ENCODE measurements at places on chromosomes 4 and X.

DNA sequence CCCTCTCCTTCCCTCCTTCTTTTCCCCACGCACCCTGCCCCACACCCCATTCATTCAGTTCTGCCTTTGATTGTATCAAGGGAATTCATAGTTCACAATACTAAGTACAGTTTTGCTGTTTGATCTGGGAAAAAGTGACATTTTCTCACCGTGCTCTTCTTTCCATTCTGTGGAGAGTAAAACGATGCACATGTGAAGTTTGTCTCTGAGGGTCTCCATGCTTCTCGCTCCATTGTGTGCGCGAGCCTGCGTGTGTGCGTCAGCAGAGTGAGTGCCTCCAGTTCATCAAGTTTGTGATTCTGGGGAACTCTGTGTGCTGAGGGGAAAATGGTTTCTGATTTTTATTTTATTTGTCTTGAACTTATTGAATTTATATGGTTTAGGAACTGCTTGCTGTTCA is 1.9 kb downstream of the STK26 start:
- DNase-seq: no peak

GRCh38 chr4:147847751-147848590 is 116.1 kb downstream of the ARHGAP10 start:
- no peak for DNase-seq

- no peak for DNase-seq
Observed at GRCh38 chr4:107757864-107758476, 37.9 kb upstream of the PAPSS1 start.

DNA sequence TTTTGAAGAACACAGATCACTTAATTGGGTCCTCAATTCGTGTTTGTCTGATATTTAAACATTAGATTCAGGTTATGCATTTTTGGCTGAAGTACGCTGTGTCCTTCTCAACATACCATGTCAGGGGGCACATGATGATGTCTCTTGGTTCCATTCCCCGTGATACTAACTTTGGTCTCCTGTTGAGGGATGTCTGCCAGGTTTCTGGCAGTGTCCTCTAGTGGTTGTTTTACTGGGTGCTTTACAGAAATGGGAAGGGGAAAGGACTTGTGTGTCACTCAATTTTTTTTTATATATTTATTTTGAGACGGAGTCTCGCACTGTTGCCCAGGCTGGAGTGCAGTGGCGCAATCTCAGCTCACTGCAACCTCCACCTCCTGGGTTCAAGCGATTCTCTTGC is 58.2 kb downstream of the WWC2 start:
- DNase-seq: no peak

GRCh38 chrX:132022967-132023895 is at the start of gene STK26:
TSS of gene STK26 (plus strand) at chrX:132023302. CDS start at chrX:132023618, 316 bp downstream.
- peak; percentile 87 for DNase-seq

DNA sequence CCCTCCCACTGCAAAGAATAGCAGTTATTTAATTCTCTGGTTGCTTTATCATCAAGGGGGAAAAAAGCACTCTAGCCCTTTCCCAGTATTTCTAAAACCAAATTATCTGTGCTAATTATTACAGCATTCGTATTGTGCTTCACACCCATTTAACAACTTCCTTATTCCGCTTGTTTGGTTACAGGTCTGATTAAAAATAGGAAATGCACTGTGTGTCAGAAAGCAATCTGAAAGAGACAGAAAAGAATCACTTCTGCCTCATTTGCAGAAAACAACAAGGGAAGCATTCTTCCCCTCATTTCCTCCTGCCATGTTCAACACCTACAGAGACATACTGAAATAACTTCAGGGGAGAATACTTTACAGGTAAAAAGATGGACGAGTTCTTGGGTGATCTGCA is 114.9 kb upstream of the MAP3K15 start:
- DNase-seq: no peak

DNA sequence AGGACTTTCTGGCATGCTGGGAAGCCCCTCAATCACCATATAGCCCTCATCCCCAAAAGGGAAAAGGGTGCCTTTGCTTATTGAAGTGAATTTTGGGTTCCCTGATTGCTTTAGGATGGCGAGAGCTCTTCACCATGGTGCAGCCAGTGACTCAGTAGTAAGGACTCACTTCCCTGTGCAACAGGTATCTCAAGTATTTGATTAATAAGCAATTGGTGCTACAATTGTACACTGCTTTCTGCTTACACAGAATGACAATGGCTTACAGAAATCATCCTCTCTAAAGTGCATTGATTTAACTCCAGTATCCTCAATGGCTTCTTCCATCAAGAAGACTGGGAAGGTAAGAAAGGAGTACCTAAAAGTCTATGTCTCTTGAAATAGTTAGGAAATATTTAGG is 143.7 kb upstream of the SMIM10 start:
- DNase-seq: no peak

- no peak for DNase-seq
Observed at GRCh38 chr4:28226962-28227361, 1366.3 kb downstream of the STIM2 start.
